Stimulated activated CD4-positive, alpha-beta T cell treated with anti-CD3 and anti-CD28 coated beads, TNF-alpha, amount 100 ng/mL, for 4 hours (primary cell): ENCODE measurements at places on chromosomes 2 and 18.

DNA sequence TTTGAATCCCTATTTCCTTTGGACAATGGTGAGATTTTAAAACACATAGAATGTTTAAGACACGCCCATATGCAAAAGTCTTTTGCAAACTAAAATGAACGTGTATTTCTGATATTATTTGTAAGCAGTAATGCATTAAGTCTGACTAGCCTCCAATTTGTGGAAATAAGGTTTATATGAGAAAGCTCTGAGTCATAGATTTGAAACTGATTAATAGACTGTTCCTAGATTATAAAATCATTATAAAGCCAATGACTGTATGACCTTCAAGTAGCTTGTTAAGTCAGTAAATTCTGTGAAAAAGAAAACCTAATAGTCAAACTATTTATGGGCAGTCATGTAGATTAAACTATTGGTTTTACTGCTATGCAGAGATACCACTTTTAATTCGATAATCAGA lies 12.8 kb upstream of the EFEMP1 start:
- DNase-seq: no peak

DNA sequence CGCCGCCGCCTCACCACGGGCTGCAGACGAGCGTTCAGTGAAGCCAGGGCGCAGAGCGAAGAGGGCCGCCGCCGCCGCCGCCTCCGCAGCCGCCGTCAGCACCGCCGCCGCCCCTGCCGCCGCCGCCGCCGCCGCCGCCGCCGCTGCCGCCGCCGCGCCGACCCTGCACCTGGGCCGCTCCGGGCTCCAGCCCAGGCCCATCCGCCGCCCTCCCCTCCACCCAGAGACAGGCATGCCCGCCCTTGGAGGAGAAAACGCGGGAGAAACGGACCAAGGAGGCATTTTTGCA lies 3.0 kb downstream of the POU3F3 start:
- DNase-seq: no peak

DNA sequence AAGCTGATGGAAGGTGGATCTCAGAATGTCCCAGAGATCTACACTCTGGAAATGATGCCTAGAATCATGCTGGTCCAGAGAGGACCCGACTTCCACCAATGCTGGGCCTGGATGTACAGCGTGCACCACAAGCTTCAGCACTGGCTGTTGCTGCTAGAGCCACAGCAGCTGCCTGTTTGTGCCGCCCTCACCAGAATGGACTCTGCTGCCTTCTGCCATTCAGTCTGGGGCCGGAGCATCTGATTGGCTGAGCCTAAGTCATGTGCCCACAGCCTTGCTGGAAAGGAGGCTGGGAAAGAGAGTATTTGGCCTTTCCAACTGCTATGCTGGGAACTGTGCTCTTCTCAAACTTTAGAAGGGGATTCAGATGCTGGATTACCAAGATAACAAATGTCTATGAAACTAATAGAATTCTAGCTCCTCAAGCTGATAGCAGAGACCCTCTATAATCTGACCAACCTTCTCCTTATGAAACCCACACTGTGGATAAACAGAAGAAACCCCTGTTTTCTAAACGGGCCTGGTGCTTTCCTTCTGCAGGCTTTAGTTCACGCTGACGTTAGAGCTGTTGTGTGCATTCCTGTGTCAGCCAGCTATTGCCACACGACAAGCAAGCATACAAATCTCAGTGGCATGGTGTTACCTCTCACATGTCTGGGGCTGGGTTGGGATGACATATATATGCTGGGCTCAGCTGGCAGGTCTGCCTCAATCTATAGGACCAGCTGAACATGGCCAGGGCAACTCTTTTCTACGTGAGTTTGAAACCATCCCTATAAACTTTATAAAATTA lies 4.1 kb upstream of the LOXHD1 start:
- DNase-seq: no peak

- DNase-seq: no peak
Measured at GRCh38 chr18:34789768-34790344, 79.8 kb downstream of the DTNA start.

- DNase-seq: no peak
Measured at GRCh38 chr2:15400240-15400826, 160.8 kb downstream of the NBAS start.

DNA sequence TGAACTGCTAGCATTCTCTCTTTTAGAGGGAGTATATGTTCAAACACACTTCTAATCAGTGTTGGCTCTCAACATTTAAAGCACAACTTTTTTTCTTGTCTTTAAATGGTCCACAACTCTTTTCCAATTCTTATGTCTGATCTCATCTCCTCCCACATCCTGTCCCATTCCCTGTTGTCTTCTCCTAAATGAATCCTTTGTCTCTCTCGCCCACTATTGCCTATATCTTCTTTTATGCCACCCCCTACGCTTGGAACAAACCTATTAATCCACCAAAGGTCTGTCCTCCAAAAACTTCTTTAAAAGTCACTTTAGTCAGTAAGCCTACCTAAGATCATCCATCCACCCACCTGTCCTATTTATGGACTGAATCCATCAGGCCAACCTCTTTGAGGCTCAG lies 235.5 kb upstream of the SMAD7 start:
- DNase-seq: no peak

GRCh38 chr2:171852366-171852888 lies 41.6 kb downstream of the SLC25A12 start:
- DNase-seq: no peak

- DNase-seq: no peak
Measured at GRCh38 chr2:44938287-44939105, 3.0 kb upstream of the SIX3 start.

DNA sequence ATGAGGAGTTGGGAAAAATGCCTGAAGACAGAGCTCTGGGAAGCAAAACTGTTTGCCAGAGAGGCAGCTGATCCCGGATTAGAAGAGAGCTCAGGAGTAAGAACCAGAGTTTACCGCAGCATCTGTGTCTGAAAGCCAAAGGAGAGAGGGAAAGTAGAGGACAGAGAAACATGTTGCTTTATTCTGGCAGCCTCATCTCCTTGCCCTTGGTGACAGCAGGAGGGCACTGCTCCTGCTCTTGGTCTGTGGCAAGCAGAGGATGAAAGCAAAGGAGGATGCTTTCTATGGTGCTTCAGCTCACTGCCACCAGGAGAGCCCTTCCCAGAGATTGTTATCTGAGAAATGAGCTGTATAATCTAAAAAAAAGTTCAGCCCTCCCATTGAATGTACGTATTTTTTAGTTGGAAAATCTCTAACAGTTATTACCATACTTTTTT lies 7.7 kb downstream of the SLC1A4 start:
- no peak for DNase-seq

DNA sequence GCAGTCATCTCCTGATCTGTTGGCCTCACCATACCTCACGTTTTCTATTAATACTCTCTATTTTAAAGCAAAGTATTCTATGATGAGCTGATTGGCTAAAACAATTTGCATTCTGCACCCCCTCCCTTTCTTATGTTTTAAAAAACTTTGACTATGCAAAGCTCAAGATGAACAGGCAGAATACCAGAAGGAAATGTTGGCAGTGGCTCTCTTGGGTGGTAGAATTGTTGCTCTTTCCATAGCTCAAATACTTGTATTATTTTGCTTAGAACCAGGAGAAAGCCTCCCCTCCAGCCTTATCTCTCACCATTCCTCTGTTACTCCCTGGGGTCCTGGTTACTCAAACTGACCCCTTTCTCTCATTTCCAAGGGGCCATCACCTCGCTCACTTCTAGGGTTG lies 14.4 kb downstream of the GPR45 start:
- DNase-seq: no peak

- no peak for DNase-seq
Measured at GRCh38 chr18:25299426-25300300, 52.3 kb downstream of the ZNF521 start.

DNA sequence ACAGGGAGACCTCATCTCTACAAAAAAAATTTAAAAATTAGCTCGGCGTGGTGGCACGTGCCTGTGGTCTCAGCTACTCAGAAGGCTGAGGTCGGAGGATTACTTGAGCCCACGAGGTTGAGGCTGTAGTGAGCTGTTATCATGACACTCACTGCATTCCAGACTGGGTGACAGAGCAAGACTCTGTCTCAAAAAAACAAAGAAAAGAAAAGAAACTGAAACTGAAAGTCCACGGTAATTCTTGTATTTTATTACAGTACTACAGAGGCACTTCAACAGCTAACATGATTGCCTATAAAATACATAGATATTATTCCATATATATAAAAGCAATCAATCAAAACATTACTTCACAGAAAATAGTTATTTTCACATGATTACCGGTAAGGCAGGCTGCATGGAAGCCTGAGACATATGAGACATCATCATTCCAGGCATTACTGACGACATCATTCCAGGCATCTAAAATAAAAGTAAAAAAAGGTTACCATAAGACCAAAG lies 23.1 kb downstream of the PRPF40A start:
- peak; percentile 11 for DNase-seq

GRCh38 chr2:68784188-68784587 lies 49.6 kb downstream of the ARHGAP25 start:
- no peak for DNase-seq
